PC-9 (cell line): ENCODE measurements at places on chromosomes 7 and 10.

GRCh38 chr7:93175219-93175618 lies 27.0 kb upstream of the SAMD9L start:
- no peak for DNase-seq

DNA sequence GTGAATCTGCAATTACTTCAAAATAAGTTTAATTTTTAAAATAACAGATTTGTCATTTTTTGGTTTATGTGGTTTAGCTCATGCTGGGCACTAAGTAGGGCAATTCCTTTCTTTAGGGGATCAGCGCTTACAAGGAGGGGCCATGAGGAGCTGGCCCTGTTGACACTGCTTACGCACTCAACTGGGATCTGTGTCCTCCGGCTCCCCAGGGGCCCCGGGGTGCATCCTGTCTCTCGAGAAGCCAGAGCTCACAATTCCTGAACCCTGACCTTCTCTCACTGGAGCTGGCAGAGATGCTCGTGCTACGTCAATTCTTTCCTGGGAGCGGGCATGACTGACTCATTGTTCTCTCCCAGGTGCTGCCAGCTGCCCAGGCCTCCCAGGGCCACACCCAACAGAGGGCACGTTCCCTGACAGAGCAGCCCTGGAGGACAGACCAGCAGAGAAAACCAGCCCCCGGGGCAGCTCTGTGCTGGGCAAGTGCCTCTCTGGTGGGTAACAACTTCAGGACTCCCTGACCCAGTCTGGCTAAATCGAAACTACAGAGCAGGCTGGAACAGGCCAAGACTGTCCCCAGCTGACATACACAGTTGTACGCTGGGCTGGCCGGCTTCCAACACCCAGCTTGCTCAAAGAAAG lies 36.8 kb downstream of the CTBP2 start:
- peak; percentile 84 for DNase-seq

DNA sequence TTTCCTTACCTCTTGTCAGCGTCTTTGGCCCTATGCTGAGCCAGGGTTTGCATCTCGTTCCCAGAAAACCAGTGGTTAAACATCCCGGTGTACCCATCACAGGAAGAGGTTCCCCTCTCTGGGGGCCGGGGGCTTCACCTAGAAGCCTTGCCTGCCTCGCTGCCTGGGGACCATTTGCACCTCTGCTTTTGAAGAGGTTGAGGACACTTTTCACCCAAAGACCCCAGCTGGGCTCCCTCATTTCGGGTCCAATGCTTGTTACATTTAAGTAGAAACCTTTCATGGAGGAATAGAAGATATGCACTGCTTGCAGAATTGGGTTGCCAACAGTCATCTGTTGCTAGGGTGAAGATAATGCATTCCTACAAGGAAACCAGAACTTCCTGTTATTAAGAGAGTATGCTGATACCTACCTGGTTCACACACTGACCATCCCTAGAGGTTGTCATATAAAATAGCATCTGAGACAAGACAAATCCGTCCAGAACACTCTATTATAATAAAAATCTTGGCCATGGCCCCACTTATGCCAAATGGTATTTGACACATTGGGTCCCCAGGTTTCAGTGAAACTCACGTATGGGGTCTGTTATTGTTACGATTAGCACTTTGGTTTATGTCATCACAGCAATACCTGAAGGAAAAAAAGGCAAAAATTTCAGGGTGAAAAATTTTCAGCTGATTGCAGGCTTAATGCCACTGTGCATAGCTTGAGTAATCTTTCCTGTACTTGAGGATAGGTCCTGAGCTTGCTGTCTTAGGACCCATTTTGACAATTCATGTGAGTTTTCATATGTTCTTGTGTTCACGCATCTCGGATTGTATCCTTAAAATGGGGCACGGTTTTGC lies 917 bp downstream of the ZNF365 start:
- DNase-seq = peak; percentile 69

DNA sequence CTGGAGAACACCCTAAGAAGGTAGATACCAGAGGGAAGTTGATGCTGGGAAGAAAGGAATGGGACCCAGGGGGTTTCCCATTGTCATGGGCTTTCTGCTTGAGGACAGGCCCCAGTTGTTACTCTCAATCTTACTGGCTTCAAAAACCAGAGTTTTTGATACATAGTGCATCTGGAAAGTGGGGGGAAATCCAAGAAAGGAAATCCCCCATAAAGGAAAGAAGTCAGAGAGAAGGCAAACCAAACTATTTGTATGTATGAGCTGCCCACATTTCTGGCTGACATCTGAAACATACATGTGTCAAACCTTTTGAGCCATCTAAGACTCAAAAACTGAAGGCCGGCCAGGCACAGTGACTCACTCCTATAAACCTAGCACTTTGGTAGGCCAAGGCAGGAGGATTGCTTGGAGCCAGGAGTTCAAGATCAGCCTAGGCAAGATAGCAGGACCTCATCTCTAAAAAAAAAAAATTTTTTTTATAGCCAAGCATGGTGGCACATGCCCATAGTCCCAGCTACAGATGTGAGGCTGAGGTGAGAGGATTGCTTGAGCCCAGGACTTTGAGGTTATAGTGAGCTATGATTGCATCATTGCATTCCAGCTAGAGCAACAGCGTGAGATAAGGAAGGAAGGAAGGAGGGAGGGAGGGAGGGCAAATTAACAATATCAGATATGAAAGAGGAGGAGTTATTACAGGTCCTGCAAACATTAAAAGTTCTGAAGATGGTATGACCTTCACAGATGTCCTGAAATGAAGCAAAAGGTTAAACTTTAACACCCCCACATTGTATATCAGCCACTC lies 6.7 kb upstream of the COA1 start:
- no peak for DNase-seq

GRCh38 chr10:110335314-110336064 lies 30.8 kb upstream of the SMNDC1 start:
- no peak for DNase-seq

DNA sequence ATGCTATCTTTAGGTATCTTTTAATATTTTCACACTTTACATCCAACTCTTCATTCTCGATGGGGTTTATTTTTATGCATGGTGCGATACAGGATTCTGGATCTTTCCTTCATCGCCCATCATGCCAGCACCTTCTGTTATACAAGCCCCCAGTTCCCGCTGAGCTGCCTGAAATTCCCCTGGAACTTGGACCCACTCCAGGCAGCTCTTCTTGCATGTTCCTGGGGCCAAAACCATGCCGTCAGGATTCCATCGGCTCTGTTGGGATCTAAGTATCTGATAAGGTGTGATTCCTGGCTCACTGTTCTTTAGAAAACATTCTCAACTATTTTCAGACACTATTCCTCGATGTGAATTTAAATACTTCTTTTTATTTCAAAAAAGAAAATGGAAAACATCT lies 40.5 kb upstream of the PPP2R2D start:
- no peak for DNase-seq

DNA sequence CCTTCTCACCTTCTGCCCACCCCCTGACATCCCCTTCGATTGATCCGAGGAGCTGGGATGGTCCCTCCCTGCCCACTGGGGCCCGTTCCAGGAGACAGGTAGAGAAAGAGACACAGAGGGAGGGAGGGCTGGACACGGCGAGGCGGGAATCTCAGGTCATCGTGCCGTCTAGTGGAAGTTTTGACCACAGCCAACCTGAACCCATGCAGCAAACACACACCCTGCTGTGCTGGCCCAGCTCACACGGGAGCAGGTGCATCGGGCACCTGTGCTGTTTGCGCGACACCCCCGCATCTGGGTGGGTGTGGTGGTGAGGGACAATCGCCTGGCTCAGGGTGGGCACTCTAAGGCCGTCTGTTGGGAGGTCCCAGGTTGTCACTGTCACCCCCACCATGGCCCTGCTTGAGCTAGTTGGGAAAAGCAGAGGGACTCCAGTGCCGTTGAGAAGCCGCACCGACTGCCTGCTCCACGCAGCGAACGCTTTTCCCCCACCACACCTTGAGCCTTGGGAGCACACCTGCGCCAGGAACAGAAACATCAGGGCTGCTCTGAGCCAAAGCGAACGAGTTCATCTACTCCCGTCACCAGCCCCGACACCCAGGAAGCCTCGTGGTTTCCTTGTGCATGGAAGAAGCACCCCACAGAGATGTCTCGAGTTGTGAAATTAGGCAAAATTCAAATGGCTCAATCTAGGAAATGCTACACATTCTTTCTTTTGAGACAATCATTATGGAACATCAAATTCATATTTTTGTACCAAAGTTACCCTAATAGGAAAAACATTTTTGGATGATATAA lies 285.8 kb downstream of the DNAJB6 start:
- no peak for DNase-seq

- no peak for DNase-seq
These were observed 598.1 kb downstream of the SH2D4B start for GRCh38 chr10:81135851-81136250.

DNA sequence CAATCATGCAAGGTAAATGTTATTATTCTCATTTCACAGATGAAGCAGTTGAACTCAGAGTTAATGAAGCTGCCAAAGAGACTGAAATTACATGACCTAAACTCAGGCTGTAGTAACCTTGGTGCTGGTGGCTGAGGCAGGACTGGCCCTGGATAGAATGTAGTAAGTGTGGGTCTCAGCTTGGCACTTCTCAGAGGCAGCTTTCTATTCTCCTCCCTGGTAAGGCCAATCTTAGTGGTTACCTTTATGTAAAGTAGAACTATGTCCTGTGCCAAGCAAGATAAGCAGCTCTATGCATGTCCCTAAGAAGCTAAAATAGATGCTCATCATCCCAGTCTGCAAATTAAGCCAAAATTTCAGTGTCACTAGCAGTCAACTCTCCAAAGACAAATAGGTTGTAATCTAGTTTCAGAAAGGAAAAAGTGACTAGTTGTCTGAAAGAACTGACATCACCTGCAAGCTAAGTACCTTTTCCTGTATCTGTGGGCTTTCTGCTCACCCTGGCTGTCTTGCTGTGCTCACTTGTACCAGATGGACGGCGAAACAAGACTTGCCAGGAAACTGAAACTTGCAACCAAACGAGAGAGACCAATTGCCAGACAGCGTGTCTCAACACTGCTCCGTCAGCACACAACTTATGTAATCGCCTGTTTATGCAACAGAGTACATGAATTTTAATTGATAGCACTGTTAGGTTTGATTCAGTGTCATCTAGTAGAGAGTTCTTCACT lies 43.7 kb downstream of the CH25H start:
- DNase-seq = no peak

- no peak for DNase-seq
These were observed 145.5 kb upstream of the SEM1 start for GRCh38 chr7:96855139-96855538.

GRCh38 chr10:88592906-88593305 lies 6.3 kb downstream of the LIPJ start:
- DNase-seq = no peak

DNA sequence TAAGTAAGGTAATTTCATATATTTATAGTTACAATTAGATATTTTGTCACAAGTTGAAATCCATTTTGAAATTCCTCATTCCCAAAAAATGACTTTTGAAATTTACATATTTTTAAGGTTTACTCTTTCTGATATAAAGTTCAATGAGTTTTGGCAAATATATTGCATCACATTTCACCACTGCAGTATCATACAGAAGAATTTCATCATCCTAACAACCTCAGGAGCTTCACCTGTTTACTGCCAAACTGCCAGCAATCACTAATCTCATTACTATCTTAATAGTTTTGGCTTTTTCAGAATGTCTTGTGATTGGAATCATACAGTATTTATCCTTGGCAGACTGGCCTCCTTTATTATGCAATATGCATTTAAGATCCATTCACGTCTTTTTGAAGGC lies 1578.9 kb downstream of the REEP3 start:
- DNase-seq = no peak

GRCh38 chr7:31104361-31105255 lies 52.5 kb downstream of the ADCYAP1R1 start:
- DNase-seq = no peak

DNA sequence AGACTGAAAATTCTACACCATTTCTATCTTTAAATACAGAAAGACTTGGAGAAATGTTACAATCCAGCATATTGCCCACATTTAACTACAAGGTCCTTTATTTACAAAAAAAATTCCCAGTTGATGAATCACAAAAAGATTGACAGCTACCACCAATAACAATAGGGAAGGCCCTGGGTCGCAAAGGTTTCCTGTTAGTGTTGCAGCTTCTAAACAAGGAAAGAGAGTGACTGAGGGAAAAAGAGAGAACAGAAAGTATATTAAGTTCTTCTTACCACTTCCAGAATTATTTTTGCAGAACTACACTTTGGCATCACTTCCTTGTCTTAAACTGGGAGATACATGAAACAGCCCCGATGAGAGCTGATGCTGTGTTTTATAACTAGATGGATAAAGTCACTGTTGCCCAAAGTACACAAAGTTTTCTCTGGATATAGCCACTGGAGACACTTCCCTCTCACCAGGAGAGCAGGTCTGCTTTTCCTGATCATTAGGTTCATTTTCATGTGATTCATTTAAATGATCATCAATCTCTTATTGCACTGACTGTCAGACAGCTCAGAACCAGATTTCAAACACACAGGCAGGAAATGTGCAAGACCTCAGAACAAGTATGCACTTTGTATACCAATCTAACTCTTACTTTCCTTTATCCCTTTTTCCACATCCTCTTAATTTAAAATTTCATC lies 57.0 kb downstream of the SHTN1 start:
- DNase-seq = peak; percentile 16

GRCh38 chr7:12553416-12553815 lies 17.1 kb upstream of the SCIN start:
- no peak for DNase-seq

DNA sequence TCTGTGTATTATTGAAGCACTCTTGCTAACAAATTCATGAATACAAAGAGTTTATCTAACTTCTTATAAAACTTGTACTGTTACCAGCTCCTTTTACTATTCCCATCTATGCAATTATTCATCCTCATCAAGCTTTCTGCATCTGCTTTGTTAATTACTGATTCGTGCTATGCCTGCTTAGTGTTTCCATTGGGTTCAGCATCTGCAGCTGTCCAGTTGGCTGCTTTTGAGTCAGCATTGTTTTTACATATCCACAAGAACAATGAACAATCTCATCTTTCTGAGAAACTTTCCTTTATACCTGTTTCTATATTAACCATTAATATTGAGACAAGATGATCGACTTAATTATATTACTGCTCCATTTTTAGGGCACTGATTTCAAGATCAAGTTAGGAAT lies 19.6 kb upstream of the ANLN start:
- DNase-seq = no peak

DNA sequence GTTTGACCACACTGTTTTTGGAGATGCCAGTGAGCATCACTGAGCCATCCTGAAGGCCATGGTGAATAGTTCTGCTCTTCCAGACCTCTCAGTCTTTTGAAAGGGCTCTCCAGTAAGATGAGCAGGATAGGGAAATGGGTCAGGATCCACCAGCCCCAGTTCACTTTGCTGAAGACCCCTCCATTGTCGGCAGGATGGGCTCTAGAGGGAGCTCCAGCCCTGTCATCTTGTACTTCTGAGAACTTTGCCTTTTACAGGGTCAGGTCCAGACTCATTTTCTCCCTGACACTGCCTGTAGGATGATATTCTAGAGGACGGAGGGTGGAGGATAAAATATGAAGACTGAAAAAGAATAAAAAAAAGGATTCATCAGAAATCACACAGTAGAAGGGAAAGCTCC lies 13.1 kb downstream of the LHFPL3 start:
- no peak for DNase-seq
